NB4 (cell line): ENCODE measurements at places on chromosomes 6 and 20.

DNA sequence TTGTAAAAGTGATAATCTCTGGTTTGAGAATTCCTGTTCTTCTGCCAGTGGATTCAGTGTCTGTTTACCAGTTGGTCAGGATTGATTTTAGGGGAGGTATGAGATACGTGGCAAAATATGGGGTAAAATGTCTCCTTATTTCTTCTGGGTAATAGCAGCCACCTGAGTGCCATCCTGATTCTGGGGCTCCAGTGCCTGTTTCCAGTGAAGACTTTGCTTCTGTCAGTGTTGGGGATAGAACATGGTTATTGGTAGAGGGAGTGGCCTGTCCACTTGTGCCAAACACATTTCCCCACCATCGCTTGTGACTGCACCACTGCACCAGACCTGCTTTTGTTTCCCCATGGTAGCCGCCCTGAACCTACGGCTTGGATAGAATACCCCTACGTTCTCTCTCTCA is 15.7 kb downstream of the PANK2 start:
- no peak for DNase-seq

- no peak for DNase-seq
Observed at GRCh38 chr6:82735790-82736189, 329.9 kb downstream of the UBE3D start.

- peak; percentile 49 for DNase-seq
Observed at GRCh38 chr6:141562186-141562811, 570.4 kb upstream of the GJE1 start.

- no peak for DNase-seq
Observed at GRCh38 chr6:150202404-150202803, 59.6 kb downstream of the PPP1R14C start.

- DNase-seq, result peak; percentile 70
Observed at GRCh38 chr6:41546866-41547798, 951 bp downstream of the FOXP4 start.

DNA sequence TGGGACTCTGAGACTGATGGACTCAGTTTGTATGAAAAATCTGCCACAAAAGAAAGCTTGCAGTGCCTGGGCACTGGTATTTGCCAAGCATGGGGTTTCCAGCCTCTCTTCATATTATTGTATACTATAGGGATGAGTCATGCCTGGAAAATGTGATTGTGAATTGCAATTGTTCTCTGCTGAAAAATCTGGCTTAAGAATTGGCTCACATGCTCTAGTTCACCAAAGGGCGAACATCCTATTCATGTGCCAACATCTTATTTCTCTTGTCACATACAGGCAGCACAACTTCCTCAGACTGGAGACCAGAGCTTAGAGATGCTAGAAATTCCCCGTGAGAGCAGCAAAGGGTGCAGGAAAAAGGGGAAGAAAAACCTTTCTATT is 103.6 kb upstream of the KCNK16 start:
- DNase-seq, result no peak

GRCh38 chr20:23225407-23226060 is 125.1 kb upstream of the NXT1 start:
- DNase-seq, result peak; percentile 100

- peak; percentile 98 for DNase-seq
Observed at GRCh38 chr6:34182751-34183531, 37.1 kb upstream of the GRM4 start.

DNA sequence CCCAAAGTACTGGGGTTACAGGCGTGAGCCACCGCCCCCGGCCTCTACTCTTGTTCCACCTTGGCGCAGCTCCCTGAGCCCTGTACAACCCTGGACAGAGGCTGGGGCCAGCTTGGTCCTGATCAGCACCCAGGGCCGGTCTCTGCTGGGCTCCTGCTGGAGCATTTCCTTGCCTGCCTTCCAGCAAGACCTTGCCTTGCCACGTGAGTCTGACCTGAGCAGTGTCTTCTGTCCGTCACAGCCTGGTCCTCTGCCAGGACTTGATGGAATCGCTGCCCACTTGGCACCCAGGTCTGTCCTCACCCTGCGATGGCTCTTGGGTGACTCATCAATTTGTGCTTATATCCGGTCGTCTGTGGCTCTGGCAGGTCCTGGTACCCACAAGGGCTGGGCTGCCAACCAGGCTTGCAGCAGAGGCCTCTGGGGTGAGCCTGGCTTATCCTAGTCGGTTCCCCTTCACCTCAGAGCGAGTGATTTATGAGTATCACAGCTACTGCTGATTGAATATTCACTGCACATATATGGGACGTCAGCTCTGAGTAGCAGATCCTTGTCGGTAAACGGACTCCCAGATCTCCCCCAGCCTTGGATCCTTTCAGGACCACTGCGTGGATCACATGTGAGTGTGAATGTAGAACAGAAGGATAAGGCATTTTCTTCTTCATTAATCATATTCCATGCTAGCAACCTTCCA is 10.1 kb upstream of the SULF2 start:
- DNase-seq, result peak; percentile 30

DNA sequence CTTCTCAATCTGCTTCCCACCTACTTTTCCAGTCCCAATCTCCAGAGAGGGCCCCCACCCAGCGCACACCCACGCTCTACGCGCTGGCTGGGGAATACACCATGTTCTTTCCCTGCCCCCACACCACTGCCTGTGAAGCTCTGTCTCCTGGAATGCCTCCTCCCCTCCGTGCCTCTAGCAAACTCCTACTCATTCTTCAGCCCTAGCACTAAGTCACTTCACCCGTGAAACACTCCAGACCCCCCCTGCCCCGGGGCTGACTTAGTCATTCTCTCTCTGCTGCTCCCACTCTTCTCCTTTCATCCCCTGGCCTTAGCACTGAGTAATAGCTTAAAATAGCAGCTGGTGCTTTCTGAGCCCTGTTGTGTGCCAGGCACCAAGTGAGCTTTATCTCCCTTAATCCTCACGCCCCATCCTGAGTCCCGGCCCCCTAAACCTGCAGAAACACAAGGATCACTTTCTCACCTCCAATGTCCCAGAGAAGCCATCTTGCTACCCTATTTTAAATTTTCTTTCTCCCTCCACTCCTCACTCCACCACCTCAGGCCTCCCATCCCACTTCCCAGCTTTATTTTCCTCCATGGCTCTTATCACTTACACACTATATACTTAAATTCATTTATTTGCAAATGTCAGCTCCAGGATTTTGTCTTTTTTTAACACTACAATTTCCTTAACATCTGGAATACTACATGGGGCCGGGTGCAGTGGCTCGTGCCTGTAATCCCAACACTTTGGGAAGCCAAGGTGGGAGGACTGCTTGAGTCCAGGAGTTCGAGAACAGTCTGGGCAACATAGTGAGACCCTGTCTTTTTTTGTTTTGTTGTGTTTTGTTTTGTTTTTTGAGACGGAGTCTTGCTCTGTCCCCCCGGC is 6.3 kb upstream of the PARD6B start:
- DNase-seq, result peak; percentile 32

DNA sequence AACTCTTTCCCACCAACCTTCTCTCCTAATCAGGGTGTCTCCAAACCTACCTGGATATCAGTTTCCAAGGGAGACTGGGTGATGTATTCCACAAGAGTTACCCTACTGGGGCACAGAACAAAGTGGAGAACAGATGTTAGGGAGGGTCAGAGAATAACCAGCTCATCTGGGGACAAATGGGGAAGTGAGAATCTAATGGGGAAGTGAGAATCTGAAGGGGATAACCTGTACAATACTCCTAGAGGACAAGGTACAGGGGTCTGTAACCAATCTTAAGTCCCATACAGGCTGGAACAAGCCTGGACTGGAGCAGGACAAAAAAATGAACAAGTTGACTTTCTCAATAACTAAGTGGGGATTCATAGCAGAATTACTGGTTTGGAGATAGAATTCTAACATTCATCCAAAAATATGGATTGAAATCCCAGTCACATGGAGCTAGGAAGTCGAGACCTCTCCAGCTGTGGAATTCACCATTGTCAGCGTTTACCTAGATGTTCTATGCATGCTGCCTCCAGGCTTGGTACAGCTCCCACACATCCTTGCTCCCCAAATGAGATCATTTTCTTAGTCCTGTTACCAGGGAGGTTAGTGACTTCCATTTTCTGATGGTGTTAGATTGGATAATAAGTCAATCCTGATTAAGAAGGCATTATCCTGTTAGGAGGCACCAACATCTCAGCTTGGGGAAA is 214.8 kb upstream of the MOCS1 start:
- DNase-seq, result peak; percentile 50

GRCh38 chr6:165729307-165729936 is 66.4 kb upstream of the PDE10A start:
- peak; percentile 35 for DNase-seq

GRCh38 chr6:39934131-39934757 is at the start of gene MOCS1:
Gene MOCS1, minus strand, starts transcription at chr6:39934462. Its CDS starts 45 bp downstream, at chr6:39934417.
- no peak for DNase-seq

- no peak for DNase-seq
Observed at GRCh38 chr6:127277878-127278843, 11.5 kb downstream of the RNF146 start.

DNA sequence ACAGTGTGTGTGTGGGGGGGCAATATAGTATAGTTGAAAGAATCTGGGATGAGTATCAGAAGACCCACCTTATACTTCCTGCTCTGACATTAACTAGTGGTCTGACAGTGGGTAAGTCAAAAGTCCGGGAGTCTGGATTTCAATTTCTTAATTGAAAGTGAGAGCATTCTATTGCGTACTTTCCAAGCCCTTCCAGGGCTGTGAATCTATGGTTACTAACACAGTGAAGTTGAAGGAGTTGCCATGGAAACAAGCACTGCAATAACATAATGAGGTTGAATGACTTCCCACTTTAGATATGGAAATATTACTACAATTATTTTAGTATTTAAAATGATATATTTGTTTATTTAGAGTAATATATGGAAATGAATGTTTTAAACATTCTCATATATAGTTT is 80.2 kb downstream of the MLIP start:
- peak; percentile 16 for DNase-seq

GRCh38 chr6:26478985-26479278 is 21.2 kb upstream of the BTN1A1 start:
- no peak for DNase-seq

- peak; percentile 9 for DNase-seq
Observed at GRCh38 chr6:137581019-137581707, 87.0 kb upstream of the OLIG3 start.

DNA sequence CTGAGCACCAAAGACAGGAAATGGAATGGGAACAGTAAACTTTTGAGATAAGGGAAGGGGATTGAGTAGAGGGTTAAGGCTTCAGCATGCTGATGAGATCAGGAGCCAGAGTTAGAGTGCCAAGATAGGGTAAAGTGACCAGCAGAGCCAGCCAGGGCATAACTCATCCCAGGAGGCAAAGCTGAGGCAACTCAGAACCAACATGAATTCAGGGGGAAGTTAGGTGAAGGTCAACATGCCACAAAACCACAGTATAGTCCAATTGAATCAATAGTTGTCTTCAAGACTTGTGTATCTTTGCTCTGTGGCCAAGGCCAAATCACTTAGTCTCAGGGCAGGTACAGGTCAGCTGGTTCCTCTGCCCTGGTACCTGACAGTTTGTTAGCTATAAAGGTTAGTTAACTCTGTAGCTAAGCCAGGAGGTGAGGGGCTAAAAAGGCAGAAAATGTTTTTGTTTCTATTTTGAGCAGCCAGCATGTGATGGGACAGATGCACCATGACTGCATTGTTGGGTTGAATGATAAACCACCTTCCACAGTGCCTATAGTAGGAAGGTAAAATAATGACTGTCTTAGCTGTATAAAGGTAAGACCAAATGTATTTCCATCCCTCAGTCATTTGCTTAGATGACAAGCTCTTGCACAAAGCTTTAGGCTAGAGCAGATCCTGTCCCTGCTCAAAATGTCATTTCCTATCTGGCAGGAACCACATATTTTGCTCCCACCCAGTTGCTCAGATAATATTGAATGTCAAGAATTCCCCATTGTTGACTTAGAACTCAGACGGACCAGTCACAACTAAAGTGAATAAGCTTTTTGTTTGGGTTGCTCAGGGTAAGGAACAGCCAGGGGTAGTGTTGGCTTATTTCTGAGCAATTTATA is 15.8 kb downstream of the RNF8 start:
- no peak for DNase-seq

DNA sequence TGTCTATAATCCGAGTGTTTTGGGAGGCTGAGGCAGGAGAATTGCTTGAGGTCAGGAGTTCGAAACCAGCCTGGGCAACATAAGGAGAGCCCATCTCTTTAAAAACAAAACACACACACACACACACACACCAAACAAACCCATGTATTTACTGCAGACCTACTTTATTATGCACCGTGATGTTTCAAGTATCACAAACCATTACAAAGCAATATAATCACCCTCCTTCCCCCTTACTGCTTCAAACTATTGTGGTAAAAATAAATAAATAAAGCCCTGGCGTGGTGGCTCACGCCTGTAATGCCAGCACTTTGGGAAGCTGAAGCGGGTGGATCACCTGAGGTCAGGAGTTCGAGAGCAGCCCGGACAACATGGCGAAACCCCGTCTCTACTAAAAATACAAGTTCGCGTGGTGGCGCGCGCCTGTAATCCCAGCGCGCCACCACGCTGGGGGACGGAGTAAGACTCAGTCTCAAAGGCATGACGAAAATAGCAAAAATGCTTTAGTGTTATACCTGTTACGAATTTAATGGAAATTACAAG is 1.5 kb downstream of the TBCC start:
- DNase-seq, result no peak

- DNase-seq, result no peak
Observed at GRCh38 chr6:100176951-100177710, 183.1 kb upstream of the MCHR2 start.

DNA sequence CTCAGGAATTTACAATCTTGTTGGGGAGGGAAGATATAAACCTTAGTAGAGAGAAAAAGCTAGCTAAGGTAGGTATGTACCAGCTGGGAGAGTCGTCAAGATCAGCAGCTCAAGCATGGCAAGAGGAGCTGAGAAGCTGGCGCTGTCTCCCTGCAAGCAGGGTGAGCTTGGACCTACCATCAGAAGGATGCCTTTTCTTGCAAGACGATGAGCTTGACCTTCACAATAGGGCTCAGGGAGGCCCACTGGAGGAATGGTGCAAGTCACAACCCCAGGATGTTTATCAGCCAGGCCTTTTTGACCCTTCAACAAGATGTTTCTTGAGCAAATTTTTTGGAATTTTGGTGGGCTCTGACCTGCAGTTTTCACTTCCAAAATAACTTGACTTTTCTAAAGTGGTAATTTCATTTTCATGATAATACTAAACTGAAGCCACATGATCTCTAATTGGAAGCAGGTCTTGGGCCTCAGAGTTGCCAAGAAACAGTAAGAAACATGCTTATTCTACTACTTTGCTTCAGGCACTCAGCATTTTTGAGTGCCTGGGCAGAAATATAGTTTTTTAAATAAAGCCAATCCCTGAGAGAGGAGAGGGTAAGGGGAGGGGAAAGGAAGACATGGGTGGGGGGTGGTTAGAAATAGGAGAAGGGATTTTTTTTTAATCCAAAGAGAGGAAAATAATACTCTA is 258.1 kb downstream of the CLIC5 start:
- no peak for DNase-seq

DNA sequence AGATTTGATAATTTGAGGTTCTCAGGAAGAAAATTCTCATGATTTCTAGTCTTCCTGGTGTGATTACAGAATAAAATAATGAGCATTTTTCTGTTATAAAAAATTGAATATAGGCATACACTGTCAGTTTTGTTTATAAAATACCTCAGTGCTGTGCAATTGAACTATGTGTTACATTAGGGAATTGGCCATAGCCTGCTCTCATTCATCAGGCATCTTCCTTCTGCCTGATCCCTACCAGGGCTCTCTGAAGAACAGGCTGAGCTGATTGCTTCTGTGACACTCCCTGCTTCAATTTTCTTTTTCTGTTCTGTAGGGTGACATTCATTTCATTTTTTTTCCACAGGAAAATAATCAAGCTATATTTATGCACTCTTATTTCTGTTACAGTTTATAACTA is 162.8 kb downstream of the PHF3 start:
- DNase-seq, result no peak
